ENCODE measurements at places on chromosomes 2 and 18.
A peak's percentile ranks its signal among the peaks of the same experiment; 100 is the strongest.

- DNase-seq = no peak
Measured at GRCh38 chr2:155200753-155201152, 502.3 kb downstream of the KCNJ3 start.

DNA sequence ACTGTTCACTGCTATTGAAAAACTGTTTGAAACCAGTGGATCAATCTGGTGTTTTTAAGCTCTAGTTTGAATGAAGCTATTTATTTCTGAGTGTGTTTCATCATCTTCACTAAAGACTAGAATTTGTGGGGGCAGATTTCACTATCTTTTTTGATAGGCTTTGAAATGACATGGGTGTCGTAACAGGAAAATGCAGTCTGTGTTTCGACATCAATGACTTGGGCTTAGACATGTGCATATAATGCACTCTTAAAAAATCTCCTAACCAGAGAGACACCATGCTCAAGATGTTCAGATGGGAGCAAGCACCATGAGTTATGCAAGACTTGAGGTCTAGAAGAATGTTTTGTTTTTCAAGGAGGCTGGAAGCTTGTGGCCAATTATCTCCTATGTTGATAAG lies 221.6 kb downstream of the GPD2 start:
- DNase-seq = no peak

DNA sequence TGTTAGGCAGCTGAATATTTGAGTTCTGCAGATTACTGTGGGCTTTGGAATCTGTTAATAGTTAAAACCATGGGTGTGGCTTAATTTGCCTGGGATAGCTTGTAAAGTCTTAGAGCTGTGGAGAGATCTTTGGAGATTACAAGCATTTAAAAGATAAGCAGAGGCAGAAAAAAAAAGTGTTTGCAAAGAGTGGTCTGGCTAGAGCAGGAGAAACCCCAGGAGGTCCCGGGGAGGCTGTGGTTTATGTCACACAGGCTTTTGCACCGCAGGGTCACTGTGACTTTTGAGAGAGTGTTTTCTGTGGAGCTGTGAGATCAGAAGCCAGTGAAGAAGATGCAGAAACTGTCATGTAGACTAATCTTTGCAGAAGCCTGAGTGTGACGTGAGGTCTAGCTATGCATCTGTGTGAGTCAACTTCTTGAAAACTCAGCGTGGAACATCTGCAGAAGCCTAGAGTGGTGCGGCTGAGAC lies 49.0 kb downstream of the SETBP1 start:
- DNase-seq = no peak

DNA sequence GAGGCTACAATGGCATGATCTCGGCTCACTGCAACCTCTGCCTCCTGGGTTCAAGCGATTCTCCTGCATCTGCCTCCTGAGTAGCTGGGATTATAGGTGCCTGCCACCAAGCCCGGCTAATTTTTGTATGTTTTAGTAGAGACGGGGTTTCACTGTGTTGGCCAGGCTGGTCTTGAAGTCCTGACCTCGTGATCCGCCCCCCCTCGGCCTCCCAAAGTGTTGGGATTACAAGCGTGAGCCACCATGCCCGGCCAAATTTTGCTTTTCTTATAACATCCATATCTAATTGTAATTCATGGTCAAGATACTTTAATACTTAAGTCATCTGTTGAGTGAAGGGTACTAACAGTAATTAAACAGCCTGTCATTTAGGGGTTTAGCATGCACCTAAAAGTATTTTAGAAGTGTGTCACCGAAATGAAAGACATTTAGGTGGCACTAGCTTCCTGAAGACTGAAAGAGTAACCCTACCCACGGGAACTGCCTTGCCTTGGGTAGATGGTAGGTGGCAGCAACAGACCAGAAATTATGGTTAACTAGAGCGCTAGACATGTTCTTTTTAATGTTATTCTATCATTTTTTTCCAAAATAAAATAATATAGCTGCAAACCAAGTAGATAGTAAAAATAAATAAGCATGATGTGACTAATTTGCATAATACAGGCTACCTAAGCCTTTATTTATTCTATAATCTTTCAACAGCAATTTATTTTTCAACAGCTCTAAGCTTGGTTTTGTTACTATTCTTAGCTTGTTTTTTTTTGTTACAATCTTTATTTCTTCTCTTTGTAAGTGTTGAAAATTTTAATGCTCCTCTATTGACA lies 8.6 kb upstream of the ACYP2 start:
- peak; percentile 49 for DNase-seq

Data from T-helper 1 cell (primary cell).